ENCODE measurements at places on chromosomes 5 and 9.

- no peak for DNase-seq
Measured at GRCh38 chr5:149386166-149386565, 7.1 kb upstream of the IL17B start.

DNA sequence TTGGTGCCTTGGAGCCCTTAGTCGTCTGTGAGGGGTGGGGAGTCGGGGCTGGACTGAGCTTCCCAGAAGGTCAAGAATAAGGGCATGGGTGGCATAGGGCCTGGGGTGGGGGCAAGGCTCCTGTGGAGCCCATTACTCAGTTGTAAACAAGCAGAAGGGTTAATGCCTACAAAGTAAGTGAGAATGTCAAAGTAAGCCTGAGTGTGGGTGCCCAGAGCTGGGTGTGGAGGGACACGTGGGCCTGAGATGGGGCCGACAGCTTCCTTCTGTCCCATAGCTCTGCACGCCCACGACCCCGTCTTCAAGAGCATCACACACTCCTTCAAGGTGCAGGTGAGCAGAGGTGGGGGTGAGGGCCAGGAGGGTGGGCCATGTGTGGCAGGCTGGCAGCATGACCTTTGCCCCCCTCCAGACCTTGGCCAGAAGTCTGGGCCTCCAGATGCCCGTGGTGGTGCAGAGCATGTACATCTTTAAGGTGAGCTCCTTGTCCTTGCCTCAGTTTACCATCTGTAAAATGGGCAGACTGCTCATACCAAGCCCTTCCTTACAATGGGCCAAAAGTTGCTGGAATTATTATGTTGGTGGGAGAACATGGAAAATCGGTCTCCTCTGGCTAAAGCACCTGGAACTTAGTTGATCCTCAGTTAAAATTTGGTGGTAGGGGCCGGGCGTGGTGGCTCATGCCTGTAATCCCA lies 11.1 kb downstream of the DOLK start:
- no peak for DNase-seq

GRCh38 chr9:81849631-81850259 lies 78.5 kb upstream of the SPATA31D4 start:
- DNase-seq, result no peak

DNA sequence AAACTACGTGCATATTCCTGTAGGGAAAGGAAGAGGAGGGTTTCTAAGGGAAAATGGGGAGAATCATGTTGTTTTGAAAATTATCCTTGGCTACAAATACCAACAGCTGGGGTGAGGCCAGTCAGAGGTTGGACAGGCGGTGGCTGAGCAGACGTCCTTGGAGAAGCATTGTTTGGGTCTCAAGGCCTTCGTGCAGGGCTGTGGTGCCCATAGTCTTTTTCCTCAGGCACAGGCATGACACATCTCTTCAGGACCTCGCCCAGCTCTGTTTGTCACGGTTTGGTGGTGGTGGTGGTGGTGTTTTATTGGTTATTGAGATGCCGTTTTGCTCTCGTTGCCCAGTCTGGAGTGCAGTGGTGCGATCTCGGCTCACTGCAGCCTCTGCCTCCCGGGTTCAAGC lies 27.8 kb upstream of the EGFL7 start:
- no peak for DNase-seq

GRCh38 chr9:69018737-69019136 lies 4.8 kb upstream of the PRKACG start:
- no peak for DNase-seq

GRCh38 chr9:136145580-136145979 lies 26.9 kb upstream of the TMEM250 start:
- no peak for DNase-seq

DNA sequence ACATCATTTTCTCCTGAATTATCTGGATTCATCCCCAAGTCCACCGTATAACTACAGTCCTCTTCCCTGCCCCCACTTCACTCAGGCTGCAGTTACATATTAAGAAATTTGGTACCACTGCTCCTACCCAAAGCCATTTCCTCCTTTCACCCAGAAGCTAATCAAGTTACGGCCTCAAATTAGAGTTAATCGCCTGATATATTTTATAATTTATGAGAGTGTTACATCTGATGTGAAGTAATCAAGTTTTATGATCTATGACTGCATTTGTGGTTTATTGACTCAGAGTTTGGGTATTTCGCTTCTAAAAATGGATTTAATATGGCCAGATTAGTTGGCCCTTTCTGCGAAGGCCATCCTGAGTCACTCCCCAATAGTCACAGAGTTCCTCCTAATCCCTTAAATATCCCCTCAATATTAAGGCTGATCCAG lies 223.6 kb upstream of the KIF2A start:
- DNase-seq, result no peak

- DNase-seq, result no peak
Measured at GRCh38 chr5:178388386-178389025, 155.9 kb upstream of the PHYKPL start.

DNA sequence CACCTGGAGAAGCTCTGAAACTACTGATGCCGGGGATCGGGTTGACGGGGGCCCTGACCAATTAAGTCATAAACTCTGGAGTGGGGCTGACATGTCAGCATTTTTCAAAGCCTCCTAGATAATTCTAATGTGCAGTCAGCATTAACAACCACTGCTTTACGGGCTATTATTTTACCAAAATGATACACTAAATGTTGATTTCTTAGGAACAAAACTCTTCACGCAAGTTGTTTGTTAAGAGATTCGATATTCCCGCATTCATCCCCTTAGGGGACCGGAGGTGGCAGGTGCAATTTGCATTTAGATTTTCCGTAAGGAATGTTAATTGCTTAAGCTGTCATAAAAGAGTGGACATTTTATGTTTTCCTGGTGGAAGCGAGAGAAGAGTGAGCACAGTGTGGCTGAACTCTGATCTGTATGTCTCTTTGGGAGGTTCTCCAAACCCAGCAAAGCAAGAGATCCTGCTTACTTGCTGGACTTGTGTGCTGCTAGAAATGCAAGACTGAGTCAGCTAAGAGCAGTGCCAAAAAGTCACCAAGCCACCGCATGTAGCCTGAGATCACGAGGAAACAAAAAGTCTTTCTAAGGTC lies 77.6 kb downstream of the UGCG start:
- DNase-seq, result no peak

GRCh38 chr5:53922508-53923498 lies 362.4 kb downstream of the NDUFS4 start:
- DNase-seq, result no peak

GRCh38 chr5:77784735-77785134 lies 8.6 kb upstream of the TBCA start:
- DNase-seq, result no peak

- DNase-seq, result no peak
Measured at GRCh38 chr5:156460471-156460870, 133.5 kb downstream of the SGCD start.

DNA sequence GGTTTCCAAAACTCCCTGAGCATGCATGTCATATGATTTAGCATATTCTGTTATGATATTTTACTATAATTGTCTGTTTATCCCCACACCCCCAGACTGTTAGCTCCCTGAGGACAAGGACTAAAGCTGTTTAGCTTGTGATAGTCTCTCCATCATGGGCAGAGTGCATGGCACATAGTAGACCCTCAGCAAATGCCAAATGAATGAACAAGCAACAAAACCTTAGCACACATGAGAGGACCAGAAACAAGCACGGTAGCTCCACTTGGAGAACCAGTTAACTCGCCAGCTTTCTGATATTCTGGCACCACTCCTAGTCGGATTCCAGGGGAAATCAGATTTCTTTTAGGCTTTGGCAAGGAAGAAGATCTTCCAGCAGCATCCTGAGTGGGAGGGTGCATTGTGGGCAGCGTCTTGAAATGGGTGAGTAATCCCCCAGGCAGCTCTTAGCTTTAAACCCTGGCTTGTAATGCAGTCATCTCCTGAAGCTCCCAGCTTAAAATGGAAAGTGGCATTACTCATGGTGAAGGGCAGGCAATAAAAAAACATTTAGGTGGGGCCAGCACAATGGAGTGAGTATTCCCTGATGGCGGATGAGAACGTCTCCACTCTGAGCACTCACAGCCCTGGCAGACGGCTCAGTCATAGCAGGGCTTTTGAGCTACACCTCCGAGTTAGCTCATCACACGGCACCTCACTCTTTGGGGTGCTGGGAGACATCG lies 41.1 kb downstream of the FGF1 start:
- DNase-seq, result no peak

DNA sequence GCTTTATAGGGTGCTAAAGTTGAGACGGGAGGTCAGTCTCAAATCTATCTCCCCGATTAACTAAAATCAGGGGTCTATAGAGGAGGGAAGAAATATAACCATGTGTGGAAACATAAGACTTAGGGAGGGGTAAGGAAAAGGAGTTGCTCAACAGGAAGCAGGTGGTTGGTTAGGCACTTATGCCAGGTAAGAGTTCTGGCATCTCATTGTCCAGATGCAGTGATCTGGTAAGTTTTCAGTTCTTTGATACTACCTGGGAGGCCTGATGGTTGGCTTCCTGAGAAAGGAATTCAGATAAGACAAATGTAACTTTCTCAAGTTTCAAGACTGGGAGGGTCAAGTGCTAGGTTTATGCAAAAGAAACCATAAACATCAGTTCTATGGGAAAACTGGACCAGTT lies 47.7 kb downstream of the CERT1 start:
- DNase-seq, result peak; percentile 59

DNA sequence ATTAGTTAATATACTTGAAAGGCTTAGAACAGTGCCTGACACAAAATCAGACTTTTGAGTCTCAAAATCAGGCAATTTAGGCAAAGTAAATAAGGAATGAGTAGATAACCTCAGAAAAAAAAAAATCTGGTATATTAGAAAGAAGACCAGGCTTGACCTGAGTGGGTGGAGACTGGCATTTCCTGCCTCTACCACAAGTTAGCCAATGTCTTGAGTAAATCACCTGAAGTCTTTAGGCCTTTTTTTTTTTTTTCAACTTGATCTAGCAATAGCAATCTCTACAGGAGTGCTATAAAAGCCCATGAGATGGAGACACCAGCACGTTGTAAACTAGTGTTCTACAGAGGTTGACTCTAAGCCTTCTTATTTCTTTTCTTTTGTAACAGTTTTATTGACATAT lies 104.2 kb upstream of the RASEF start:
- no peak for DNase-seq

DNA sequence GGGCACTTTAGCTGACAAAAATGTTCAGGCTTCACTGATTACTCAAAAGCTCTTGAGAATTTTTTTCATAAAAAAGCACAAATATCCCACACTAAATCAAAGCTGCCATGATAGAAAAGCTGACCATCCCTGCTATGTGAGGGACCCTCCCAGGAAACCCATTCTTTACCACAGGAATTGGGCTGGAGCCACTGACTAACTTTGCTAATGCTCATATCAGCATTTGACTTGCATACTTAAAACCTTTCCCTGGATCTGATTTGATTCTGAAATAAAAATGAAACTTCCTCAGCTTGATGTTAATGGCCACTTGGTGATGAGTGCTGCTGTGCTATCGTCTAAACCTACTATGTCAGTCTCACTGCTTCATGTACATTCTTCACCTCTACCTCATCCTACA lies 243.6 kb downstream of the PRELID2 start:
- no peak for DNase-seq

GRCh38 chr5:139982157-139982974 lies 60.7 kb downstream of the NRG2 start:
- no peak for DNase-seq

GRCh38 chr9:135822374-135822755 lies 85.0 kb downstream of the CAMSAP1 start:
- no peak for DNase-seq

- no peak for DNase-seq
Measured at GRCh38 chr9:15268782-15269181, 38.2 kb downstream of the TTC39B start.

DNA sequence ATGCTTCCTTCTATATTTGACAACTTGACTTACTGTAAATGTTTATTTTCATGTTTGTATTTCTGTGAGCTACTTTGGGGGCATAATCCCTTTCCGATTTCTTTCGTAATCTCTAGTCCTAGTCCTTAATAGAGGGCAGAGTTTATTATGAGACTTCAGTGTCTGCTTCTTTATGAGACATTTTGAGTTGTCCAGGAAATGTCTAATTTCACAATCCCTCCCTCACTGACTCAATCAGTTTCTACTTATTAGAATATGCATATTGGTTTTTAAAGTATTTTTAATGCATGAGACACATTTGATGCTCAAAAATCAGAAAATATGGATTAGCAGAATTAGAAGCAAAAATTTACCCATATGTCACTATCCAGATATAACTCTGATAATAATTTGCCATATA lies 160.9 kb downstream of the FOCAD start:
- DNase-seq, result no peak

DNA sequence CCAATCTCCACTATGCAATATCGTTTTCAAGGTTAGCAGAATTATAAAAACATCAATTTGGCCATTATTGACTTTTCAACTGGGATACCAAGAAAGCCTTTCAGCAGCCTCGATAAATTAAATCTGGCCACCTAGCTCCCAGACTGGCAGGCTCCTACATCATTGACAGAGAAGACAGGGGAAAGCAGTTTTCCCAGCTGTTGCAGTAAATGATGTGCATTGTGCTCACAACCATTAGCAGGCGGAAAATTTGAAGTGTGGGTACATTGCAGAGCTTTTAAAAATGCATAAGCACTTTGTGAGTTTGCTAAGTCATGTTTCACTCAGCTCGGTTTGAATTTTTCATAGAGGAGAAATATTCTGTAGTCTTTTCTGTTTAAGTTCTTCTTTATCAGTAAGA lies 297.9 kb downstream of the KCTD16 start:
- DNase-seq, result no peak

- DNase-seq, result no peak
Measured at GRCh38 chr5:79772651-79773050, 83.0 kb downstream of the CMYA5 start.

GRCh38 chr9:71285191-71285656 lies 163.8 kb upstream of the TRPM3 start:
- DNase-seq, result peak; percentile 41

Measured in Jurkat, Clone E6-1 (cell line).